Prostate gland (tissue), 2 donors: ENCODE measurements at places on chromosomes 16 and 17.

DNA sequence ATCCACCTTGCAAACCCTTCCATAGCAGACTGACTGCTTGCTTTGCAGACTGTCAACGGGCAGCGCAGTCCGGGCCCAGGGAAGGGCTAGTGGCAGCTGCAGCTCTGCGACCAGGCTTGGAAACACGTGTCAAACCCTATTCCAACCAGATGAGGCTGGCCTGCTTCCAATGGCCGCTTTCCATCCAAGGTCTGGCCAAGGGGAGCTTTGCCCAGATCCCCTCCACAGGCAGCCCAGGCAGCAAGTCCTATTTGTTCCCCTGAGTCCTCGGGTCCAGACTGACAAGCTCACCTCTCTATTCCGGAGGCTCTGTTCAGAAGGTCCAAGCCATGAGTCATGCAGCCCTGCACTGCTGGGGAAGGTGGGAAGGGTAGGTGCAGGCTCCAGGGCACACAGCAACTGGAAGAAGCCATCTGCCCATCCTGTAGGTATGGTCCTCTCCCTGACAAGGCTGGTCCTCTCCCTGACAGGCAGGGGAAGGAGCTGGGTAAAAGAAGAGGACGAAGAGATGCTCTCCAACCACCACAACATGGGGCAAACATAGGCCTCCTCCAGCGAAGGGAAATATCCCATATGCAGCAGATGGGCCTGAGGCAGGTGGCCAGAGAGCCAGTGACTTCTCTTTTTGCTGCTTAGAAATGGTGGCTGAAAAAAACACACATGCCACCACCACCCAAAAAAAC, 22.6 kb upstream of the AXIN2 start:
- no peak for DNase-seq

DNA sequence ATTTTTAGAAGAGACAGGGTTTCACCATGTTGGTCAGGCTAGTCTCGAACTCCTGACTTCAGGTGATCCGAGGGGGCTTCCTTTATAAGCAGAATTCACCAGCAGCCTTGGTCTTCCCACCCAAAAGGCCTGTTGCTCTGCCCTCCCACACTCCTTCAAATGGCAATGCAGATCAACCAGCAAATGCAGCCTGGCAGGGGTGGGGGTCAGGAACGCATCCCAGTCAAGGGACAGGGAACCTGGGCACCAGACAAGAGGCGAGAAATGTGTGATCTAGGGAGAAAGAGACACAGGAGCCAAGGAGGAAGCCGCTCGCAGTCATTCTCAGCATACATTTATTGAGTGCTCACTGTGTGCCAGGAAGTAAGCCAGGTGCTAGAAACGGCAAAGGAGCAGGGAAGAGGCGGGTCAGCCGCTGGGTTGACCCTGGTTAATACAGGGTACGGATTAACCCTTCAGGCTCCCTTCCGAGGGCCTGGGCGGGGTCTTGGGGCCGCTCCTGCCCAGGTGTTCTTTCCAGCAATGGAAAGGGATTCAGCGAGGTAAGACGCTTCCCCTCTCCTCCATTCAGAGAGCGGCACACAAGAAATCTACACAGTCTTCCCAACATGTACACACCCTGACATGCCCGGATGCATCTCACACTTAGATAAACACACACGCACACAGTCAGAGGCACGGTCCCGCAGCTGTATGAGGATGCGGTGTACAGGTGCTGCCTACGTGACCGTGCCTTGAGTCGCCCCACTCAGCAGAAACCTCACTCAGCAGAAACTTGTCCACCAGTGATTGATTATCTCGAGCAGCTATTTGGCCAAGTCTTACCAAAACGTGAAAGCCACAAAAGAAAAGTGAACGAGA, 6.6 kb upstream of the PITPNA start:
- DNase-seq: no peak

DNA sequence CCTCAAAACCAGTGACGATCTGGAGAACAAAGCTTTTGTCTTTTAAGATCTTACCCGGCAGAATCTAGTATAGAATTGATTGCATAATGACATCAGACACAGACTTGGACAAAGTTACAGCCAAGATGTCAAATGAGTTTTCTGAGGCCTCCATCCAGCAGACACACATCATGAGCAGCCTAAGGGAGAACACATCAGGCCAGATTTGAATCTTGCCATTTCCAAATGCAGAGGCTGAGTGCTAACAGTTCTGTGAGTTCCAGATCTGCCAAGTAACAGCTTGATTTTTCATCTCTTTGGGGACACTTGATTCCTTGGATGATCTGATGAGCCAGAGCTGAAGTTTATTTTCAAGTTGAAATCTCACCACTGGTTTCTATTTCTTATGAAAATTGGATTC, 21.0 kb downstream of the NOG start:
- DNase-seq: no peak

DNA sequence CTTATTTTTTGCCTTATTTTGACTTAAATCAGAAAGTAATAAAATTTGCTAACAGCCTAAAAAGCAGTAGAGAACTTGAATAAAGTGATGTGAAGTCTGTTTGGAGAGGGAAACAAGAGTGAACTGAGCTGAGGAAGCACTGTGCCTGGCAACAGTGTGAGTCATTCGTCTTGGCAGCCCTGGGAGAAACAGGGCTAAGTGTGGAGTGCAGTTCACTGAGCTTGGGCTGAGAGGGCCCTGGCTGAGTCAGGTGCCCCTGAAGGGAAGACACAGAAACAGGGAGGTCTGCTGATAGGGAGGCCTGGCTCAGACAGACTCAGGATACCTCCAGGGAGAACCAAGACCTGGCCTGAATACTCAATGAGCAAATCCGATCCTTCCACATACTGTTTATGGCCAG, 132.1 kb downstream of the HS3ST4 start:
- no peak for DNase-seq

GRCh38 chr16:68376590-68376989, 65.8 kb downstream of the PRMT7 start:
- no peak for DNase-seq

GRCh38 chr16:35176449-35176848, 1717.0 kb downstream of the TP53TG3F start:
- DNase-seq: no peak

DNA sequence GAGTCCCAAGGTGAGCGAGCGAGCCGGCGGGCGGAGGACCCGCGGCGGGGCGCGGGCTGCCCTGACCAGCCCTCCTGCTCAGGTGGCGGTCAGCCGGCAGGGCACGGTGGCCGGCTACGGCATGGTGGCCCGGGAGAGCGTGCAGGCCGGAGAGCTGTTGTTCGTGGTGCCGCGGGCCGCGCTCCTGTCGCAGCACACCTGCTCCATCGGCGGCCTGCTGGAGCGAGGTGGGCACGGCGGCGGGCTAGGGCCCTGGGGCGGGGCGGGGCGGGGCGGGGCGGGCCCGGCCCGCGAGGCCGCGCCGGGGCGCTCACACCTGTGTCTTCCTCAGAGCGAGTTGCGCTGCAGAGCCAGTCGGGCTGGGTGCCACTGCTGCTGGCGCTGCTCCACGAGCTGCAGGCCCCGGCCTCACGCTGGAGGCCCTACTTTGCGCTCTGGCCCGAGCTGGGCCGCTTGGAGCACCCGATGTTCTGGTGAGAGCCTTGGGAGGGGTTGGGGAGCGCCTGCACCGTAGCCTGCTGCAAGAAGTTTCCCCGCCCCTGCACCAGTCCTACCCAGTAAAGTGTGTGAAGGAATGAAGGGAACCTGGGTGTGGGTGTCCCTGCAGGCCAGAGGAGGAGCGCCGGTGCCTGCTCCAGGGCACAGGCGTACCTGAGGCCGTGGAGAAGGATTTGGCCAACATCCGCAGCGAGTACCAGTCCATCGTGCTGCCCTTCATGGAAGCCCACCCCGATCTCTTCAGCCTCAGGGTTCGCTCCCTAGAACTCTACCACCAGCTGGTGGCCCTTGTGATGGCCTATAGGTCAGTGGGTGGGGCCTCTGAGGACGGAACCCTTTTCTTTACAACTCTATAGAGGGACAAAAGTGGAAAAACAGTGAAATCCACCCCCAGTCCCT, 802 bp downstream of the SETD6 start:
- DNase-seq: no peak

- DNase-seq: no peak
These were observed 397.4 kb downstream of the NPIPA8 start for GRCh38 chr16:17939122-17939536.

- DNase-seq: no peak
These were observed 21.4 kb upstream of the MPRIP start for GRCh38 chr17:17020821-17021193.
